ENCODE measurements at places on chromosomes 1 and 21. TPM values are rescaled to one million over a fixed set of nuclear protein-coding genes. Genes with fewer than 3 reads are reported as not detected.

Gene NCMAP
- 0.07 TPM for total RNA-seq

Gene ERICH3
- total RNA-seq: not detected

Gene MYCL
- 12.2 TPM for total RNA-seq

Gene FGR
- total RNA-seq: not detected

Gene CCDC185
- total RNA-seq: not detected

Gene ZBTB17
- total RNA-seq: 28.8 TPM

Gene FCRL5
- total RNA-seq: not detected

Gene NMNAT2
- total RNA-seq: not detected

Gene MAP3K21
- total RNA-seq: 10.6 TPM

Gene MRPL24
- total RNA-seq: 76.9 TPM
